ENCODE measurements at places on chromosomes 7 and 10.

DNA sequence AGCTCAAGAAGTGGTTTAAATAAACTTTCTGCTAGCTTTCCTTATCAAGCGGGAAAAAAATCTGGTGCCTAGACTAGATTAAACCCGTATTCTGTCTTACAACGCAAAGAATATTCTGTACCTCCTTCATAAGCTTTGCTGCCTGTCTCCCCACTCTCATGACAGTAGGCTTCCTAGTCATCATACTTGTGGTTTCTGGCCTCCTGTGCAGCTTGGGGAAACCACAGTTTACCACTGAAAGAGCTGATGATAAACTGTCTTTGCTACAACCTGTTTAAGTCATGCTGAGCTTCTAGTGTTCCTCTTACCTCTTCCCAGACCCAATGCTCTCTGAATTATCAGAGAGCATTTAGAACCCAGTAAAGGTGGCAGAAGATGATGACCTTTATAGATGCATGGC, 55.0 kb downstream of the PODXL start:
- DNase-seq: no peak

- no peak for DNase-seq
These were observed 53.7 kb upstream of the SEMA3A start for GRCh38 chr7:84248267-84248666.

DNA sequence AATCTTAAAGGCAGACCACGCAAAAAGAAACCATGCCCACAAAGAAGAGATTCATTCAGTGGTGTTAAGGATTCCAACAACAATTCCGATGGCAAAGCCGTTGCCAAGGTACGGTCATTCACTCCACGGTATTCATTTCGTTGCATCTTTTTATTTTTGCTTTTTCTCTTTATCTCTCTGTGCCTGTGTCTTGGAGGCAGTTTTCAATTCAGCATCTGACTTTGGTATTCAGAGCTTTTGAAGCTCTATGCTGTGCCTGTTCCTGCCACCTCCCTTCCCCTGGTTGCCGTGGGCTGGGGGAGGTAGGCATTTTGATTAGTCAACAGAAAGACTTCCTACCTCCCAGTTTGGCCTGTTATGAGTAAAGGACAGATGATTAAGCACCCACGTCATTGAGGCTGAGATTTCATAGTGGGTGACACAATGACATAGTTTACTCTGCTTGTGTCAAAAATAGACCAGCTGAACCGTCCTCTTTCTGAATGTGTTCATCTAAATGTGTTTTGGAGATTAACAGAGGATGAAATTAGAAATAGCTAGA, 149.5 kb downstream of the ARID5B start:
- no peak for DNase-seq

- no peak for DNase-seq
These were observed 68.0 kb downstream of the UNCX start for GRCh38 chr7:1300636-1301035.

- peak; percentile 22 for DNase-seq
These were observed 1.5 kb downstream of the PRKAR2B start for GRCh38 chr7:107045980-107046379.

GRCh38 chr7:78023191-78023590, 224.6 kb downstream of the PHTF2 start:
- DNase-seq: no peak

DNA sequence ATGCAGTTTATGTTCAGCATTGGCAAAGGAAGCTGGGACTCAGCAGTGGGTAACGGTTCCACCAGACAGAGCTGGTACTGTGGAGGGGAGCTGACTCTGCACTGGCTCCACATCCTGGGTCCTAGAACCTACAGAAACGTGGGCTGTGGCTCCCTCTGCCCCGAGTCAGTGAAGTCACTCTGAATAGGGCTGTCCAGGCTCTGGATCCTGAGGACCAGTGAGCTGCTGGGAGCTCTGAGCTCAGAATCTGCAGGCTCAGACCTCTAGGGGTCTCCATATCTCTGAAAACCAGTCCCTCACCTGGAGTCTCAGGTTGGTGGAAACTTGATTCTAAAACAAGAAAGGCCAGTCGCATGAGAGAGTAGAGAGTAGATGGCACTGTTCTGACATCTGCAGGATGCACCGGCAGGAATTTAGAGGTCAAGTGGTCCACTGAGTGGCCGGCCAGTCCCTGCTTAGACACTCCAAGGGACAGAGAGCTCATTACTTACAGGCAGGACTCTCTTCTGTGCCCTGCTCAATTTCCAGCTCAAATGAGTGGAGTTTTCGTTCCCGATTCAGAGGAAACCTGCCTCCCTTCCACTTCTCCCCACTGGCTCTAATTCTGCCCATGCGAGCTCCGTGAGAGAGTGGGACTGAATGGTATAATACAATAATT, 18.6 kb downstream of the NPFFR1 start:
- no peak for DNase-seq

DNA sequence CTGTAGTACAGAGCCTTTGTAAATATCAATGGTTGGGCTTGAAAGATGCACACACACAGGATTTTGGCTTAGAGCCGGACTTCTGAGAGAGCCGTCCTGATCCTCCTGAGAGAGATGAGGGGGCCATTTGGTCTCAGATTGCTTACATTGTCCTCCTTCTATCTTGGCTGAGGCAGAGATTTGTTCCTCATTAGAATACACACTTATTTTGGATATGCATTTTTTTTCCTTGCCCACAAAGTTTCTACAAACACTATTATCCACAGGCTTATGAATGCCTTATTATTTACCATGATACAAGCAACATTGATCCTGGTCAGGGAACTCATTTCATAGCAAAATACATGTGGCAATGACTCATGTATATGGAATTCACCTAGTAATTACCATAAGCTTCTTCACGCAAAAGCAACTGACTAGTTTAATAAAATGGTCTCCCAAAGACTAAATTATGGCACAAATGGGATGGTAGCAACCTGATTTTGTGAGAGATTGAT, 175.3 kb downstream of the MDFIC start:
- no peak for DNase-seq

DNA sequence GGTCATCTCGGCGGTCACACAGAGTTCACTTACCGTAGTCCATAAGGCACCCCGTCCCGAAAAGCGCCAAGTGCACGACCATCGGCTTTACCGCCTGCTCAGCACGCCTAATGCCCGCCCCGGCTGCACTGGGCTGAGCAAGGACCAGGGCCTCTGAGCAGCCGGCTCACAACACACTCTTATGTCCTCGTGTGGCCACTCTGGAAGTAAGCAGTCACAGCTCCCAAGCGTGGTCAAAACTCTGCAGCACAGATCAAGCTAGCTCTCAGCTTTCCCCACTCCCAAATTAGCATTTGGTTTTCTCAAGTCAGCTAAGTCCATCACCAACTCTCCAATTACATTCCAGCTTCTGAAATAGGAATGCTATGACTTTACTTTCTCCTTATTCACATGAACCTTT, 57.7 kb downstream of the MAD1L1 start:
- DNase-seq: no peak

- DNase-seq: no peak
These were observed 14.9 kb downstream of the SFTPD start for GRCh38 chr10:79933961-79934360.

GRCh38 chr10:32388258-32389027, 41.5 kb upstream of the EPC1 start:
- DNase-seq: peak; percentile 29

GRCh38 chr10:68784476-68784875, 42.9 kb upstream of the STOX1 start:
- no peak for DNase-seq
